ENCODE measurements at places on chromosomes 3 and 15.

DNA sequence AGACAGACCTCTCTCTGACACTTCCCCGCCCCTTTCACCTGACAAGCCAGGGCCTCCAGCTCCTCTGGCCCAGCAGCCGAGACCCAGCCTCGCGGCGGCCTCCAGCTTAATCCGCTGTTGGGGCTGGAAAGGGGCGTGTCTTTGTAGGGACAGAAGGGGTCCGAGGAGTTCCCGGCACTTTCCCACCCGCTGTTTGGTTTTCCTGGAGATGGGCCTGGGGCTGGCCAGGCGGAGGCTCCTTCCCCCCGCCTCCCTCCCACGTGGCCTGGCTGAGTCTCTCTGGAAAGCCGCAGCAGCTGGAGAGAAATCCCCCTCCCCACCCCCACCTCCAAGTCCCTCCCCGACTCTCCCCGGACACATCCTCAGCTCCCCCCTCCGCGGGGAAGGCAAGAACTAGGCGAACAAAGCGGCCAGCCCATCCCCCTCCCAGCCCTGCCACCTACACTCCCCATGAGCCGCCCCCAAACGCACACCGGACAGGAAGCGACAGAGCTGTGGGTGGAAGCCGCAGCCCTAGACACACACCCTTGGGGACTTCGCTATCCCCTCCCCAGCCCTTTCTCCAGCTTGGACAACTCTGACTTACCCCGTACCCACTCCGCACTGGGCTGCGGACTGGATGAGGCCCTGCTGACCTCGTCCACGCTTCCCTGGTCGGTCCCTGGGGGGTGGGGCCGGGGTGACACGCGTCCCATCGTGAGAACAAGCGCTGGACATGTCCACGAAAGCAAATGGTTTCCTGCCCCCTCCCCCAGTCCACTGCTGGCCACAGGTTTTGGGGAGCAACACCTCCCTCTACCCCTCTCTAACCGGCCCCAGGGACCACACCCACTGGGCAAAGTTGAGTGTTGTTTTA, 1.2 kb downstream of the IGDCC4 start:
- DNase-seq = no peak

- DNase-seq = no peak
Measured at GRCh38 chr3:108598375-108598774, 8.9 kb downstream of the DZIP3 start.

- DNase-seq = no peak
Measured at GRCh38 chr3:24829629-24830229, 335.1 kb upstream of the THRB start.

- DNase-seq = peak; percentile 49
Measured at GRCh38 chr3:32297366-32297765, 58.9 kb downstream of the CMTM8 start.

DNA sequence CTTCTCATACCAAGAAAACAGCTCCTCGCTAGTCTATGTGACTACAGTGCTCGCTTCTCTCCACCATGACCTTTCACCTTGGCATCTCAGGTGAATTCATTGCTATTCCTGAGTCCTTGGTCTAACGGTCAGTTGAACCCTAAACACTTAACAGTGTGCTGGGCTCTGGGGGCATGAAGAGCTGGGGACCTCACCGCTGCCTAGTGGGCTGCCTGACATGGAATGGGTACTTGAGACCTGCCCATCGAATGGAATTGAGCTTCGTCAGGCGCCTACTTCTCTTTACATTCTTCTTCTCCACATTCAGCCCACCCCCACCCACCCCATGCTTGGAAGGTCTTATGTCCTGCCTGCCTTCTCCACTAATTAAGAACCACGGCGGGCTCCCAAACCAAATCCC, 22.1 kb downstream of the BOC start:
- DNase-seq = no peak

DNA sequence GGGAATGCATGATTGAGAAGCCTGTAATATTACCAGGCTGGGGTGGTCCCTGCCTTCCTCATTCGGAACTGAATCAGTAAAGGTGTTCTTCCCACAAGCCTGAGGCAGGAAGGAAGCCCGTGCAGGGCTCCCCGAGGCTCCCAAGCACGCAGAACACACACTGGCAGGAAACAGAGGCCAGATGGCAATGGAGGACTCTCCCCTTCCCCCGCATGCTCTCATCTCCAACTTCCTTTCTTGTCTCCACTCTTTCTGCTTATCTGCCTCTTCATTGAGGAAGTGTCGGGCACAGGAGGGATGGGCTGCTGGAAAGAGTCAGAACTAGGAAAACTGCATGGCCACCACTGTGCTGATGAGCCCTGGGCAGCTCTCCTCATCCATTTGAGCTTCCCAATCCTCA, 123.5 kb downstream of the NUP210 start:
- no peak for DNase-seq

- DNase-seq = no peak
Measured at GRCh38 chr3:182782149-182782548, 11.2 kb upstream of the ATP11B start.

DNA sequence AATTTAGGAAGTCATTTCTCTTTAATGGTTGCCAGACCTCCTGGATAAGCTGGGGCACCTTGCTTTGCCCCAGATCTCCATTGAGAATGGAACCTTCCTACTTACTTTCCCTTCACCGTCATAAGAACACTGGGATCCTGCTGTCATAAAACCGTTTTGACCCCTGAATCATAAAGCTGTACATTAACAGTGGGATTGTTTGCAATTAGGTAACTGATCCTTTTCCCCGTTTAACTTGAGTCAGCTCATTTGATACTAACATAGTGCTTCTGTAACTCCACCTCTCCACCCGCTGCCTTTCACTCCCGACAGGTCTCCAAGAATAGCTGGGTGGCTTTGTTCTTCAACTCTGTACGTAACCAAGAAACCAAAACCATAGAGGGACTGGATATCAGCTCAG, 308.2 kb upstream of the WNT5A start:
- DNase-seq = no peak

DNA sequence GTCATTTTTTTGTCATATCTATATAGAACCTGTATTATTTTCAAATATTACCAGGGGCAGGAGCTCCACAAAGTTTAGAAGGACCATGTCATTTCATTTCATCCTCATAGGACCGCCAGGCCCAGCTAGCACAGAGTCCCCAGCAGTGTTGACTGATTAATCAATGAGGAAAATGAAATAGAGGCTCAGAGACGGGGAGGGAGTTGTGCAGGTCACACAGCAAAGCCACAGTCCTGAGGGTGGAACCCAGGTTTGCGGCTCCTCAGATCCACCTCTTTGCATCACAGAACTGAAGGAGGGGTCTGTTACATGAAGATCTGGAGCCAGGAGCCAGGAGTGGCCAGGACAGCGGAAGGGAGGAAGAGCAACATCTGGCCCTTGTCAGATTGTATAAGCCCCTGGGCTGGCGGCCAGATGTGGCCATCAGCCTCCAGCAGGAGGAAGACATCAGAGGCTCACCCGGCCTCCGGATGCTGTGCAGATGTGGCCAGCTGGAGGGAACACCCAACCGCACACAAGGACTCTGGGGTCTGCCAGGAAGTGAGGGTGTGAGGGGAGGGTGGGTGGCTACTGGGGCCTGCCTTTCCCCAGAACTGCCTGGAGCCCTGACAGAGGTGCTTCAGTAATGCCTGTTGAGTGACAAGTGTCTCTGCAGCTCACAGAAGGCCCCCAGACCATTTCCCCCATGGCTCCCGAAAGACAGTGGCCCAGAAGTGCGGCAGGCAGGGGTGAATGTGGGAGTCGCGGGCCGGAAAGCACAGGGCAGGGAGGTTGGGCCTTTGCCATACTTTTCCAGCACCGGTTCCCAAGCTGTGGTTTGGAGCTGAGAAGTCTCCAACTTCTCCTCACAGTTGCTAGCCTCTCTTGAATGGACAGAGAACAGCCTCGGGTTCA, 21.3 kb downstream of the EFCC1 start:
- no peak for DNase-seq

GRCh38 chr15:91393186-91393585, 293.1 kb downstream of the SV2B start:
- no peak for DNase-seq

DNA sequence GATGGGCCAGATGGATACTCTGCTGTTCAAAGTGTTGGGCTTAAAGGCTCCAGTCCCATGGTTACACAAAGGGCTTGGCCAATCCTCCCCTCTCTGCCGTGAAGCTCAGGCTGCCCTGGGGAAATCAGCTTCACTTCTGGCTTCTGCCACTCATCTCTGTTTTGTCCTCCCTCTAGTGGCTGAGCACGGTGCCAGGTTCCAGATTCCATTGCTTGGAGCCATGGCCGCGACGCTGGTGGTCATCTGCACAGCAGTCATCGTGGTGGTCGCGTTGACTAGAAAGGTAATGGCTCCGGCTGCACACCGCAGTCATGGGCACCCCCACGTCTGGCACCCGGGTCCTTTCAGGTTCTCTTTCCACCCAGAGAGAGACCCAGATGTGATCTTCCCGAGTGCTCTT, 5.6 kb downstream of the TIGIT start:
- no peak for DNase-seq

GRCh38 chr3:149018247-149018646, 26.9 kb downstream of the GYG1 start:
- DNase-seq = no peak

GRCh38 chr15:77773903-77774302, 141.2 kb upstream of the LINGO1 start:
- no peak for DNase-seq

Data from activated CD4-positive, alpha-beta T cell treated with anti-CD3 and anti-CD28 coated beads for 1 hour (primary cell).